ENCODE measurements at places on chromosomes 16 and 17.

DNA sequence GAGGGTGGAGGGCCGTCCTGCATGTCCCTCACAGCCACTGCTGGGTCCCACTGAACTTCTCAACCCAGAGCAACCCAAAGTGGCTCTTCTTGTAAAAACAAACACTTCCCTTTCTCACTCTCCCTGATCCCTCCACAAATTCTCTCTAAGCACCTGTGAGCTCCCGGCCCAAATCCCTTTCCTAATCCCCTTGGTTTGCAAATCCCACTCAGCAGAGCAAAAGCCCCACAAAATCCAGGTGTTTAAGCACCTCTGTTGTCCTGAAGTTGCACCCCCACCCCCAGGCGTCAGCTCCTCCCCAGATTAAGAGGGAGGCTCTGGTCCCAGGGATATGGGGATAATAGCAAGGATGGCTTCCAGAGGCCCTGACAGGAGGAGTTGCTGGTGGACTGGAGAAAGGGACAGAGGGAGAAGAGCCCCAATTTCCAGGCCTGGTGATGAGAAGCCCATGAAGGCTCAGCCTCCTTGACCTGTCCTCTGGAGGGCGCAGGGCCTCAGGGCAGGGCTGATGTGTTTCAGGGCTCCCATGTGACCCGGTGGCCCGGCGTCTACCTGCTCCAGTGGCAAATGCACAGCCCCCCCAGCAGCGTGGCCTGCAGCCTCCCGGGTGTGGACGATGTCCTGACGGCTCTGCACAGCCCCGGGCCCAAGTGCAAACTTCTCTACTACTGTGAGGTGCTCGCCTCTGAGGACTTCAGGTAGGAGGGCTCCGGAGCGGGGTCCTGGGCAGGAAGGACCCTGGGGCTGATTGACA, 23.0 kb downstream of the NAGPA start:
- DNase-seq: no peak

DNA sequence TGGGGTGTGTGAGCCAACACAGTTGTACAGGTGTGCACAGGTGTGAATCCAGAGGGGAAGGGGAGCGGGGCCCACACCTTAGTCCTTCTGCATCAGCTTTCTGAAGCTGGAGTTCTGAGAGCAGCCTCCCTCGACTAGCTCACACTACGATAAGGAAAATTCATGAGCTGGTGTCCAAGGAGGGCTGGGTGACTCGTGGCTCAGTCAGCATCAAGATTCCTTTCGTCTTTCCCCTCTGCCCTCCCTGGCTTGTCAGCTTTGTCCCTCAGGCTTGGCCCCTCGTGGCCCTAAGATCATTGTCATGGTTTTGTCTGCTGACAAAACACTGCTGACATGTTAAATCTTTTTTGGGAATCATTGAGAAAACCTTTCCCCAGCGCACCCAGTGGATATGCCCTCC, 47.5 kb downstream of the OR1D5 start:
- DNase-seq: no peak

GRCh38 chr17:65485388-65486299, 75.8 kb downstream of the AXIN2 start:
- DNase-seq: no peak

DNA sequence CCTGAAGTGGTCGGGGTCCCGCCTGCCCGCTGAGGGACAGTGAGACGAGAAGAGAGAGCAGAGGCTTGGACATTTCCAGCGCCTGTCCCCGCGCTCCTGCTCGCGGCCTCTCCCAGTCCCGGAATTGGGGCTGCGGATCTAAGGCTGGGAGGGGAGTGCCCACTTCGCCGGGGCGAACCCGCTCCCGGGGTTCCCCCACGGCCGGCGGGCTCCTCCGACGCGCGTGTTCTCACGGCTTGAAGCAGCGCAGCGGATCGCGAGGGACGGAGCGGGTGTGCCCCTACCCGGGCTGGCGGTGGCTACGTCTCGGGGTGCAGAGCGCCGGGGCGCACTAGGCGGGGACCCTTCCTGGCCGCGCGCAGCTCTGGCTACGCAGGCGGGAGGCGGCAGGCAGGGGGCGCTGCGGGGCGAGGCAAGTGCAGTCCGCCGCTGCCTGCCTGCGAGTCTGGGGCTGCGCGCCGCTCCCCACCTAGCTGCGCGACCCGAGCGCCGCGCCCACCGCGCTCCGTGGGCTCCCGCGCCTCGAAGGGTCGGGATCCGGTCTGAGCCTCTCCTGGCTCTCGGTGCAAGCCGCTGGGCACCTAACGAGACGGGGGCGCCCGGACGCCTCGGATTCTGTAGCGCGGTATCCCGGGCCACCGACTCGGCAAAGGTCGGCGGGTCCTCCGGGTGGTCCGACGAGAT, 1.2 kb downstream of the NGFR start:
- DNase-seq: no peak

DNA sequence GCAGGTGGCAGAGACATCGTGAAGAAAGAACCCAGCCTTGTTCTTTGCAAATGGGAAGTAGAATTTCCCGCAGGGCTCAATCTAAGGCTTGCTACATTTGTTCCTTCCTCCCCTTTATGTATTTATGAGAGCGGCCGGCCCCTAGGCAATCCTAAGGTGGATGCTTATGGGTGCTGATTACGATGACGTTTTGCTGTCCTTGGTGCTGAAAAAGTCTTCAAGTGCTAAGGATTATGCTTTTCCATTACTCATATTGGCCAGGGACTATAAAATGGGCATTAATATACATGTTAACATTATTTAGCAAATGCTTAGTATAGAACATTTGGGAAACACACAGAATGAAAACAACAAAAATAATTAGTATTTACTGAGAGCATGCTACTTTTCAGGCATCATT, 313.3 kb upstream of the XYLT1 start:
- DNase-seq: no peak

DNA sequence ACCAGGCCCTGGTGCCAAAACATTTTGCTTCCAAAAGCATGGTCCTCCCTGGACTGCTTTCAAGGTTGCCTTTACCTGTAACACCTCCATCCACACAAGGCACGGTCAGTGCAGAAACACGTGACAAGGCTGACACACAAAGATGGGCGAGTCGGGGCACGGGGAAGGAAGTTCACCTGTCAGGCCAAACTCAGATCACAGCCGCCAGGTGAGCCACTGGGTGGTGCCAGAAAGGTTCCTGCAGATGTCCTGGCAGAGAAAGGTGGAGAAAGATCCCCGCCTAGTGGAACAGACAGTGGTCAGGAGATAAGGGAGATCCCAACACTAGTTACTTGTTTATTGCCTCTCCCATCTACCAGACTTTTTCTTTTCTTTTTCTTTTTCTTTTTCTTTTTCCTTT, 155.3 kb downstream of the AIPL1 start:
- no peak for DNase-seq

GRCh38 chr17:66520999-66521398, 218.6 kb downstream of the PRKCA start:
- no peak for DNase-seq

DNA sequence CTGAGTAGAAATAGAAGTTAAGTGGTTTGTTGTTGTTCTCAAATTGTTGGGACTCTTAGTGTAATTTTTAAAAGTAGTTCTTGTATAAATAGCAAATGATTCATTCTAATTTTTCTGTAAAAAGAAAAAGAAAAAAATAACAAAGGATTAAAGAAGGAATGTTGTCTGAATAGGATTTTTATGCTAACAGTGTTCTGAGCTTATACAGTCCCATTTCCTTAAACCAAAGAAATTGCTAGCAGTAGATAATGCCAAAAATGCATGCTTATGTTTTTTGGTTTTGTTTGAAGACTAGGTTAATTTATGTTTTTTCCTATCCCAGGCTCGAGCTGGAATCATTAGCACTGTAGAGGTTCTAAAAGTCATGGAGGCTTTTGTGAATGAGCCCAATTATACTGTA, 44.7 kb upstream of the KPNB1 start:
- no peak for DNase-seq

GRCh38 chr17:9802294-9802693, 10.9 kb upstream of the DHRS7C start:
- DNase-seq: no peak

- no peak for DNase-seq
Observed at GRCh38 chr16:55274391-55274790, 49.6 kb upstream of the IRX6 start.

DNA sequence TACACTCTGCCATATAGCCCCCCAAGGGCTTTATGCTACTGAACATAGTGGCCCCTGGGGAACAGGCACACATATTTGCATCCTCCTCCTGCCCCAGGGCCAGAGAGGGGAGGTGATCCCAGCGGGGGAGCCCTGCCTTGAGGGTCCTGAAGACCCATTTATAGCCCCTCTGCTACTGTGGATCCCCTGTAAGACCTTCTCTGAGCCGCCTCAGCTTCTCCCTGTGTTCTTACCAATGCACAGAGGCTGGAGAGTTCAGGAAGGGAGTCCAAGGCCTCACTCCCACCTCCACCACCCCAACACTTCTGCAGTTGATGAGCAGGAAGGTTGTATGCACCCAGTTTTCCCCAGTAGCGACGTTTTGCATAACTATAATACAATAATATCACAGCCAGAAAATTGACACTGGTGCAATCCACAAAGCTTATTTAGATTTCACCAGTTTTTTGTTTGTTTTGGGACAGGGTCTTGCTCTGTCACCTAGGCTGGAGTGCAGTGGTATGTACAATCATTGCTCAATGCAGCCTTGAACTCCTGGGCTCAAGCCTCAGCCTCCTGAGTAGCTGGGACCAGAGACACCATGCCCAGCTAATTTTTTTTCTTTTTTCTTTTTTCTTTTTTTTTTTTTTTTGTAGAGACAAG, 1.3 kb upstream of the FAM83G start:
- no peak for DNase-seq

- DNase-seq: no peak
Observed at GRCh38 chr16:10557750-10558149, 22.6 kb downstream of the EMP2 start.

- DNase-seq: peak; percentile 60
Observed at GRCh38 chr17:15920758-15921239, 24.1 kb upstream of the ADORA2B start.

DNA sequence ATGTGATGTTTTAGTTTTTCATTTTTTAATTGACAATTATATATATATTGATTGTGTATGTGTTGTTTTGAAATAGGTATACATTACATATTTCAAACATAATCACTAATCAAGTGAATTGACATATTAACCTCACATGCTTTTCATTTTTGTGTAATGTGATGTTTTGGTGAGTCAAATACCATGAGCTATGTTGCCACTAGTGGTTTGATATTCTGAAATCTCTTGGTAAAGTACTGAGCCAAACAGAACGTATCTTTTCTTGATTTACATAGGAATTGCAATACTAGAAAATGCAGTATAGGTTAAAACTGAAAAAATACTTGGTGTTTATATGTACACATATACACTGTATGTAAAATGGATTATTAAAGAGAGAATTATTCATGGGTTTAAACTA, 65.2 kb upstream of the SIAH1 start:
- DNase-seq: no peak

GRCh38 chr17:31309556-31309955, 4.3 kb downstream of the EVI2B start:
- no peak for DNase-seq

DNA sequence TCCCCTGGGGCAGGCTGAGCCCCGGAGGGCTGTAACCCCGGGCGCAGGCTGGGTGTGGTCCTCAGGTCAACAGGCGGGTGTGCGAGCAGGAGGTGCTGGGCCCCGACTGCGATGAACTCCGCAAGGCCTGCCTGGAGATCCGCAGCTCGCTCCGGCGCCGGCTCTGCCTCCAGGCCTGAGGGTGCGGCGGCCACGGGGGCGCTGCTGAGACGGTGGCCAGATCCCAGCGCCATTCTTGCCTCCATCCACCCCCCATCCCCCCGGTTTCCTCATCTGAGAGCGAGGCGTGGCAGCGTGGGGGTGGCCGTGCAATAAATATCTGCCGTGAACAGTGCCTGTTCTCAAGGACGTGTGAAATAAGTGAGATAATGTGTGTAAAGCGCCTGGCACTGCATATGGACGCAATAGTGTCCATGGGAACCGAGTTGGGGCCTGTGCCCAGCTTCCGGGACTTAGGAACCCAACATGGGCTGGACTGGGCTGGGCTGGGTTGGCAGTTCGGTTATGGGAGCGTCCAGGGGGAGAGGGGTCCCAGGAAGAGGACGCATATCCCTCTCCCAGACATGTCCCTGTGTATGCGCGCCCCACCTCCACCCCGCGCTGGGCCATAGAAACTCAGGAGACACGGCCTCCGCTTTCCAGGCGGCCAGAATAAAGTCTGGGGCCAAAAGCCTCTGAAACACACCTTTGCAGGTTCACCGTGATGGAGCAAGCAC, 15.0 kb downstream of the ZNF213 start:
- no peak for DNase-seq

- DNase-seq: no peak
Observed at GRCh38 chr16:228151-228851, 948 bp downstream of the LUC7L start.

DNA sequence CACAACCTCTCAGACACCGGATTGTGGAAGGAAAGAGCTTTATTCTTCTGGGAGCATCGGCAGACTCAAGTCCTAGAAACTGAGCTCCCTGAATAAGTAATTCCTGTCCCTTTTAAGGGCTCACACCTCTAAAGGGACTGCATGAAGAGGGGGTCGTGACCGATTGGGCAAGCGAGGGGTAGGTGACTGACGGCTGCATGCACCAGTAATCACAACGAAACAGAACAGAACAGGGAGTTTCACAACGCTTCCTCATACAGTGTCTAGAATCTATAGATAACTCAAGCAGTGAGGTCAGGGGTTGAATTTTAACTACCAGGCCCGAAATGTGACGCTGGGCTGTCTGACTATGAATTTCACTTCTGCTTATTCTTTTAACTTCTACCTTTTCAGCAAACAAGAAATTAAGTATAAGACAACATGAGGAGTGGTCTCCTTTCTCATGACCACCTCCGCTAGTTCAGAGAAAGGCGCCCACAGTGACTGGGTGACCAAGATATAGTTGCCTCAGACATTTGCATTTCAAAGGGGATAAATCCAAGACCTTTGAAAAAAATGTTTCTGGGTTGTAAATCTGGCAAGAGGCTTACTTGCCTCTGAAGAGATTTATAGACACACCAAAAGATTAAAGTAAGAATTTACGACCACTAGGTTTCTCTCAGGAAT, 88.4 kb upstream of the ATF7IP2 start:
- DNase-seq: no peak

DNA sequence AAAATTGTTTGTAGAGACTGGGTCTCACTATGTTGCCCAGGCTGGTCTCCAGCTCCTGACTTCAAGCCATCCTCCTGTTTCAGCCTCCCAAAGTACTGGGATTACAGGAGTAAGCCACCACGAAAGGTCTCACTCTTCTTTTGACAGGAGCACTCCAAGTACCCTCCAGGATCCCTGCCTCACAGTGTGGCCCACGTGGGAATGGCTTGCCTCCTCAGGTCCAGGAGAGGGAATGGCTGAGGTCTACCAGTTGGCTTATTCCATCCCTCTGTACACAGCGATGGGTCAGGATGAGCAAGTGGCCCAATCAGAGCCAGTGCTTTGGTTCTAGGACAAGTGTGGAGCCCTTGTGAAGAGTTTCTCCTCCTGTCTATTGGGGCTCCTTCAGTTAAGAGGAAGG, 73.7 kb upstream of the ZNF423 start:
- no peak for DNase-seq

Data from GOT3 (cell line).